Astrocyte (in vitro differentiated cells and primary cell): ENCODE measurements at places on chromosomes 1 and 21. TPM values are rescaled to one million over a fixed set of nuclear protein-coding genes. Genes with fewer than 3 reads are reported as not detected.

The CELA2B gene
- not detected in 2 replicates for total RNA-seq

The GBP3 gene
- 30.3 and 34.9 TPM in 2 replicates for total RNA-seq

The MYBPH gene
- not detected in 2 replicates for total RNA-seq

The KCTD3 gene
- total RNA-seq: 24.2 and 25.2 TPM in 2 replicates

DNA sequence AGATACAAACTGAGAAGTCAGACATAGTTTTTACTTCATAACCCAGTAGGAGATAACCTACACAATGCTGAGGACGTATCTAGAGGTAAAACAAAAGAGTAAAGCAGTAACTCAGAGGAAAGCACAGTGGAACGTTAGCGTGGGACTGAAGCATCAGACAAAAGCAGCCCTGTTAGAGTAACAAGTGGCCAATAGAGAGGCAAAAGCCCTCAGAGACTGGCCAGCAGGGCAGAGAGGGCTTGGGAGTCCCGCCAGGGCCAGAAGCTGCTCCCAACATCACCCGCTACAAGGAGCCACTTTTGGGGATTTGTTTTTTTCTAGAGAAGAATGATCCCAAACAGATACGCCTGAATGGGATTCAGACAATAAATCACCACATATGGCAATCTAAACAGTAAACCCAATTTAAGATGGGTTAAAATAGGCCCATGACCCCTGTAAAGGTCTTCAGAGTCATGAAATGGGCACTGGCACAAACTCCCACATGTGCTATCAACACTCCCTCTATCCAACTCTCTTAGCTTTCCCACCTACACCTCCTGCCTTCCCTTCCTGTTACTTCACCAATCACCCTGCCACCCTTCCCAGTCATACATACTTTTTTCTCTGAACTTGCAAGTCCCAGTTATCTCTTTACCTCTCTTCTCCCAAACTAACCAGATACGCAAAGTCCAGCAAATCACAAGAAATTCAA is 17.2 kb downstream of the TADA1 start:
- DNase-seq: no peak

DNA sequence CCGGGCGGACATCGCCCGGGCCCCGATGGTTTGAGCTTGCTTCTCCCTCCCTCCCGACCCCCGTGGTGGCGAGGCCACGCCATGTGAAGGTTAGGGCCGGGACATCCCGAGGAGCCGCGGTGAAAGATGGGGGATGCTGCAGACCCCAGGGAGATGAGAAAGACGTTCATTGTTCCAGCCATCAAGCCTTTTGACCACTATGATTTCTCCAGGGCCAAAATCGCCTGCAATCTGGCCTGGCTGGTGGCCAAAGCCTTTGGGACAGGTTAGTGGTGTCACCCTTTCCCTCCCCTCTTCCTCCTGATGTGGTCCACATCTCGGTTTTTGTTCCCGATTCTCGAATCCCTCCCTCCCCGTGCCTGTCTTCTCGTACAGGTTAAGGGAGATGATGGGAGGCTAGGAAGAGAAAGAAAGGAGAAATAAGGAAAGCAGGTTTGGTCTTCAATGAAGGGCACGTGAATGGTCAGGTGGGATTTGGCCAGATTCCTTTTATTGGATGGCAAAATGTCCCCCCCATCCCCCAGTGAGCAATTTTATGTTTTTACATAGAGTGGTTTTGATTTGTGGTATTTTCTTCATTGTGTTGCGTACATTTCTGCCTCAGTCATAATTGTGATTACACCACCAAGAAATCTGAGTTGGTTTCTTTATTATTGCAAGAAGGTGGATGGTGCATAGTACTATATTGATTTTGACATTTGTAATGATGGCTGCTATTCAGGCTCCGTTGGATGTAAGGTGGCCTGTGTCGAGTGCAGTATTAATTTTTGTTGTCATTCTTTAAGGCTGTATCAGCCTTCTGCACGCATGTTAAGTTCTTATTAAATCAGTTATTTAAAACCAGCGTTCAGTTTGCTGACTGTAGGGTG is 1.2 kb downstream of the CAMSAP2 start:
- DNase-seq: peak; percentile 21

DNA sequence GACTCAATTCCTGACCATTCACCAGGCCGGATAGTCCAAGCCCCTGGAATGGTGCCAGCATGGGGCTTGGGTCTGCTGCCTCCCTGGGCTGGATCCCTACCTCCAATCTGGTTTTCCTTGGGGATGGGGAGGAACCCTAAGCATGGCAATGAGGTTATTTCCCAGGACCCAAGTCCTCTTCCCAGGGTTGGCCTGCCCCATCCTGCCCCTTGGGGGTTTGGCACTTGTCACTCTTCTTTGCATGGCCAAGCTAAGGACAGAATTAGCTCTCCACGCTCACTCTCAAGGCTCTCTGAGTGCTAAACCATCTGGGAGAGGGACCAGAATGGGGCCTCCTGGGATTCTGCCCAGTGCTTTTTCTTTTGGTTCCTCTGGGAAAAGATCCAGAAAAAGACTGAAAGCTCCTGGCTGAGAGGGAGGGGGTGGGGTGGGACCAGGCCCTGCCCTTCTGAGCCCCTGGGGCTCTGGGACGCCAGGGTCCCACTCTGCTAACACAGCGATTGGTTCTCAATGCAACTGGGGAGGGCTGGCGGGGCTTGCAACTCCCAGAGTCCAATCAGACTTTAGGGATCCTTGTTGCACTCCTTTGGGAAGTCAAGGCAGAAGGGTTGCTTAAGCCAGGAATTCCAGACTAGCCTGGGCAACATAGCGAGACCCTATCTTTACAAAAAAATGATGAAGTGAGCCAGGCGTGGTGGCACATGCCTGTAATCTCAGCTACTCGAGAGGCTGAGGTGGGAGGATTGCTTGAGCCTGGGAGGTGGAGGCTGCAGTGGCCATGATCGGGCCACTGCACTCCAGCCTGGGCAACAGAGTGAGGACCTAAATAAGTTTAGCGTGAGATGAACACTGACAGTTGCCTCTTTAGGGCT is 52.7 kb downstream of the DHRS3 start:
- DNase-seq: no peak

GRCh38 chr1:81547912-81548303 is 252.8 kb upstream of the ADGRL2 start:
- DNase-seq: no peak

DNA sequence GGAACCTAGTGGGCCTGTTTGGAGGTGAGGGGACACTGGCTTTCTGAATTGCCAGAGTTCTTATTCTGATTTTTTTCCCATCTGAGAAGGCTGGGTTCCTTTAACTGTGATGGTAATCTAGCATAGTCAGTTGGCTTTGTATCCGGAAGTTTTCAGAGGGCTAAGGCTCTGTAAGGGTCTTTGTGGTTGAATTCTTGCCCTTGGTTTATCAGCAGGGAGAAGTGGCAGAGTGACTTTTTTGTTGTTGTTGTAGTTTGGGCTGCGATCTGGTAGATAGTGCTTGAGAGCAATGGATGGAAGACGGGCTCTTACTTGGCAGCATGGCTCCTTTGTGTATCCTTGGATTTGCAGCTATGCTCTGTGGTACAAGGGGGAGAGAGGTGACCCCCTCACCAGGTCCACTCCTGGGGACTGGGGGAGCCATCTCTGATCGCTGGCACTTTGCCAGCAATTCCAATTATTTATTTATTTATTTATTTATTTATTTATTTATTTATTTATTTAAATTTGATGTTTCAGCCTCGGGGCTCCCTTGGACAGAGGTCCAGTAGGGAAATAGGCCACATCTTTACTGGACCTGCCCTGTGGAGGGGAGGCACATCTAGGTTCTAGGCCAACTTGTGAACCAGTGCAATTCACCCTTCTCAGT is 18.5 kb downstream of the TCP10L start:
- no peak for DNase-seq

GRCh38 chr1:10210841-10211804 is 753 bp downstream of the KIF1B start:
- DNase-seq: peak; percentile 94
